ENCODE measurements at places on chromosomes 2 and 18.

GRCh38 chr2:59461127-59461526 is 1092.3 kb downstream of the BCL11A start:
- no peak for DNase-seq

GRCh38 chr2:5316001-5316490 is 376.1 kb upstream of the SOX11 start:
- DNase-seq: no peak

GRCh38 chr18:72283148-72283925 is 260.8 kb downstream of the CBLN2 start:
- DNase-seq: no peak

DNA sequence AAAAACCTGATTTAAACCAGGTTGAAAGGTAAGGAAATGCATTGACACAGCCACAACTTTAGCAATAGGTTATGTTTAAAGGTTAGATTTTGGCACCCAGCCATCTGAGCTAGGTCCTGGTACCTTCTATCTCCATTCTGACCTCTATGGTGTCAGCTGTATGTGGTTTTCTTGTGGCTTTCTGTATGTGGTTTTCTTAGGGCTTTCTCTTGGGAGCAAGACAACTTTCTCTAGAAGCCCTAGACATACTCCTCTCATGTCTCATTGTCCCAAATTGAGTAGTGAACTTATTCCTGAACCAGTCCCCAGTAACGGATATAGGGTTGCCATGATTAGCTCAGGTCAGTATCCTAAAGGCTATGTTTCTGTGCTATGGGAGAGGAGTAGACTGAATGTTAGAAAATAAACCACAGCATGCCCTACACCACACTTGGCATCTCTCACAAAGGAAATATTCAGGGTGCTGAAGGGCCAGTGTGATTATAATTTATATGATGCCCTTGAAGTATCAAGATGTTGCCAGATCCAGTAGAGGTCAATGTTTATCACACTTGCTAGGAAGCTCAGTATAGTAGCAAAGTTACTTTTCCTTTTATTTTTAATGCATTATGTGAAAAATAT is 176.1 kb downstream of the CAPN13 start:
- DNase-seq: no peak

DNA sequence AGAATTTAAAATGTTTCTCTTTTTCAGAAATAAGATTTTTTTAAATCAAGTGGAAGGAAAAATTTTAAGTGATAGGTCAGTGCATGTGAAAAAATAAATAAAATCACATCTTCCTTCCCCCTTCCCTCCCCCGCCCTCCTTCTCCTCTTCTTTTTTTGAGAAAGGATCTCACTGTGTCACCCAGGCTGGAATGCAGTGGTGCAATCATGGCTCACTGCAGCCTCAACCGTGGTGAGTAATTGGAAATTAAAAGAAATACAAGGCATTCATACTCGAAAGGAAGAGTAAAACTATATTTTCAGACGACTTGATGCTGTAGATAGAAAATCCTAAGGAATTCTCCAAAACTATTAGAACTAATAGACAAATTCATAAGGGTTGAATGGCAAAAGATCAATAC is 16.9 kb upstream of the CRACDL start:
- DNase-seq: no peak

DNA sequence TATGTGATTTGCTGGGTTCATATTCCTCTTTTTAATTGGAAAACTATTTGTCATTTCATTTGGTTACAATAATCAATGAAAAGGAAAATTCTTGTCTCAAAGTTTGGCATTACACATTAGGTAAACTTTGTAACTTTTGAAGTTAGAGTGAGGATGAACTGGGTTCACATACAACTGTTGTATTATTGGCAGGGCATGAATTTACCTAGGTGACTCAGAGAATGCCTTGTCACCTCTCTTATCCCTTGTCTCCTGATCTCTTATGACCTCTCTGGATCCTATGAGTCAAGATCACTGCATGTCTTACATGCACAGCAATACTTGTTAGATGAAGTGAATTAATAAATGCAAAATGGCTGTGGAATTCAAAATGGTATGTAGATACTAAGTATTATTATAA is 563.4 kb upstream of the GCFC2 start:
- DNase-seq: no peak

GRCh38 chr2:3638456-3638810 is 19.6 kb upstream of the ALLC start:
- no peak for DNase-seq

- DNase-seq: no peak
Measured at GRCh38 chr18:56161566-56162260, 476.7 kb downstream of the TXNL1 start.

DNA sequence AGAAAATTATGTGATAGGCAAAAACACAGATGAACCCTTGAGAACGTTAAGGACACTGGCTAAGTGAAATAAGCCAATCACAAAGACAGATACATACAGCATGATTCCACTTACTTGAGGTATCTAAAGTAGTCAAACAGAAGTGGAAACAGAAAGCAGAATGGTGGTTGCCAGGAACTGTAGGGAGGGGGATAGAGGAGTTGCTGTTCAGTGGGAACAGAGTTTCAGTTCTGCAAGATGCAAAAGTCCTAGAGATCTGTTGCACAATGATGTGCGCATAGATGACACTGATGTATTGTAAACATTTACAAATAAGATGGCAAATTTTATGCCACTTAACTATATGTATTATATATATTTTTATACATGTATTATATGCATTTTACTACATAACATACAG is 59.7 kb downstream of the POLE4 start:
- no peak for DNase-seq

- no peak for DNase-seq
Measured at GRCh38 chr18:55306359-55307024, 281.5 kb downstream of the TCF4 start.

All from HAP-1 (cell line).